Smooth muscle cell of the pulmonary artery (primary cell): ENCODE measurements at places on chromosomes 1 and 21. TPM values are rescaled to one million over a fixed set of nuclear protein-coding genes. Genes with fewer than 3 reads are reported as not detected.

The SMCP gene
- not detected in 2 replicates for total RNA-seq

The SYT6 gene
- not detected in 2 replicates for total RNA-seq

The PGM1 gene
- 124 and 178 TPM in 2 replicates for total RNA-seq

The PLPPR5 gene
- not detected in 2 replicates for total RNA-seq

The PTPN7 gene
- total RNA-seq = not detected in 2 replicates

The TSPEAR gene
- not detected in 2 replicates for total RNA-seq

The GBP7 gene
- total RNA-seq = not detected in 2 replicates
